ENCODE measurements at places on chromosomes 11 and 22.

- peak; percentile 22 for DNase-seq
- H3K27me3 ChIP-seq, result no peaks in the 10 kb centered on the region
- H3K36me3 ChIP-seq, result no peaks in the 10 kb centered on the region
- peaks cover 28% of the 10 kb centered on the region for H3K4me1 ChIP-seq
- no peak overlapping the region for H3K4me3 ChIP-seq
Observed at GRCh38 chr11:94639901-94640721, 72.9 kb downstream of the PIWIL4 start.

DNA sequence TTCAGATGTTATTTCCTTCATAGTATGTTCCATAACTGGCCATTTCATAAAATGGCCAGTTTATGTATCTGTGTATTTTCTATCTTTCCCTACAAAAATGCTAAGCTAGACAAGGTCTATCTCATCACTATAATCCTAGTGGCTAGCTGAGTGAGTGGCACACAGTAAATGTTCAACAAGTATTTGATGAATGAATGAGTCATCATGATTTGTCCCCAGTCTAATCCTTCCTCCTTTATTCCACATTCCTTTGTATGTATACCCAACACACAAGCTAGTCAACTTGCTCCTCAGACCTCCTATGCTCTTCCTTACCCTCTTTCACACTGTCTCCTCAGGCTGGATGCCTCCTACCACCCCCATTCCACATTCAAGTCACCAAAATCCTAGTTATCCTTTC is 12.5 kb downstream of the APLNR start:
- no peaks in the 10 kb centered on the region for H3K36me3 ChIP-seq
- H3K4me3 ChIP-seq, result no peak overlapping the region
- H3K27ac ChIP-seq, result no peak overlapping the region
- H3K27me3 ChIP-seq, result no peaks in the 10 kb centered on the region
- peaks cover 32% of the 10 kb centered on the region for H3K4me1 ChIP-seq
- DNase-seq, result no peak

- peak overlapping the region; percentile 84 for H3K4me3 ChIP-seq
- peaks cover 18% of the 10 kb centered on the region for H3K36me3 ChIP-seq
- H3K27me3 ChIP-seq, result no peaks in the 10 kb centered on the region
- peak overlapping the region; percentile 99 for H3K27ac ChIP-seq
- peaks cover 83% of the 10 kb centered on the region for H3K4me1 ChIP-seq
Observed at GRCh38 chr11:65429724-65430405, 7.3 kb downstream of the NEAT1 start.

DNA sequence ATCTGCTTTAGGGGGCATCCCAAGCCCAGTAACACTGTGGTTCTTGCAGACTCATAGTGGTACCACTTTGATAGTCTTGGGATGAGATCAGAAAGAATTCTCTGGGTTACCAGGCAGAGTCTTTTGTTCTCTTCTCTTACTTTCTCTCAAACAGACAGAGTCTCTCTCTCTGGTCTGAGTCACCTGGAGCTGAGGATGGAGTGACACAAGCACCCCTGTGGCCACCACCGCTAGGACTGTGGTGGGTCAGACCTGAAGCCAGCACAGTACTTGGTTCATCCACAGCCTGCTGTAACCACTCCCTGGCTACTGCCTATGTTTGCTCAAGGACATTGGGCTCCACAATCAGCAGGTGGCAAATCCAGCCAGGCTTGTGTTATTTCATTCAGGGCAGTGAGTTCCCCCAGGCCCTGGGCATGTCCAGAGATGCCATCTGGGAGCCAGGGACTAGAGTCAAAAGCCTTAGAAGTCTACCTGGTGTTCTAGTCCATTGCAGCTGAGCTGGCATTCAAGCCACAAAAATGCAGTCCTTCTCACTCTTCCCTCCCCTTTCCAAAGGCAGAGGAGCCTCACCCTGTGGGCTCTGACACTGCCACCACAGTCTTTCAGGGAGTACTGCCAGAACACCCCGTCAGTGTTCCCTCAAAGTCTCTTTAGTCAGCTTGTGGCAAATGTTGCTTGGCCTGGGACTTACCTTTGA is 29.9 kb downstream of the ENDOD1 start:
- no peaks in the 10 kb centered on the region for H3K4me1 ChIP-seq
- H3K27ac ChIP-seq, result no peak overlapping the region
- H3K36me3 ChIP-seq, result no peaks in the 10 kb centered on the region
- no peak overlapping the region for H3K4me3 ChIP-seq
- H3K27me3 ChIP-seq, result no peaks in the 10 kb centered on the region
- DNase-seq, result no peak

GRCh38 chr11:128506999-128507611 is 80.3 kb downstream of the ETS1 start:
- peaks cover 10% of the 10 kb centered on the region for H3K36me3 ChIP-seq
- no peaks in the 10 kb centered on the region for H3K27me3 ChIP-seq
- peak overlapping the region; percentile 37 for H3K4me3 ChIP-seq
- peaks cover 99% of the 10 kb centered on the region for H3K4me1 ChIP-seq
- peak overlapping the region; percentile 74 for H3K27ac ChIP-seq
- peak; percentile 91 for DNase-seq

GRCh38 chr11:17132654-17133053 is 55.2 kb upstream of the RPS13 start:
- H3K27ac ChIP-seq, result no peak overlapping the region
- no peak overlapping the region for H3K4me3 ChIP-seq
- DNase-seq, result no peak

GRCh38 chr11:34850334-34850733 is 65.8 kb downstream of the APIP start:
- DNase-seq, result no peak
- H3K27me3 ChIP-seq, result no peaks in the 10 kb centered on the region
- H3K36me3 ChIP-seq, result no peaks in the 10 kb centered on the region
- H3K4me3 ChIP-seq, result no peak overlapping the region
- no peaks in the 10 kb centered on the region for H3K4me1 ChIP-seq
- H3K27ac ChIP-seq, result no peak overlapping the region

GRCh38 chr11:92628401-92629292 is 340.8 kb upstream of the MTNR1B start:
- DNase-seq, result no peak
- H3K36me3 ChIP-seq, result no peaks in the 10 kb centered on the region
- H3K4me3 ChIP-seq, result no peak overlapping the region
- no peak overlapping the region for H3K27ac ChIP-seq
- no peaks in the 10 kb centered on the region for H3K4me1 ChIP-seq
- H3K27me3 ChIP-seq, result no peaks in the 10 kb centered on the region

DNA sequence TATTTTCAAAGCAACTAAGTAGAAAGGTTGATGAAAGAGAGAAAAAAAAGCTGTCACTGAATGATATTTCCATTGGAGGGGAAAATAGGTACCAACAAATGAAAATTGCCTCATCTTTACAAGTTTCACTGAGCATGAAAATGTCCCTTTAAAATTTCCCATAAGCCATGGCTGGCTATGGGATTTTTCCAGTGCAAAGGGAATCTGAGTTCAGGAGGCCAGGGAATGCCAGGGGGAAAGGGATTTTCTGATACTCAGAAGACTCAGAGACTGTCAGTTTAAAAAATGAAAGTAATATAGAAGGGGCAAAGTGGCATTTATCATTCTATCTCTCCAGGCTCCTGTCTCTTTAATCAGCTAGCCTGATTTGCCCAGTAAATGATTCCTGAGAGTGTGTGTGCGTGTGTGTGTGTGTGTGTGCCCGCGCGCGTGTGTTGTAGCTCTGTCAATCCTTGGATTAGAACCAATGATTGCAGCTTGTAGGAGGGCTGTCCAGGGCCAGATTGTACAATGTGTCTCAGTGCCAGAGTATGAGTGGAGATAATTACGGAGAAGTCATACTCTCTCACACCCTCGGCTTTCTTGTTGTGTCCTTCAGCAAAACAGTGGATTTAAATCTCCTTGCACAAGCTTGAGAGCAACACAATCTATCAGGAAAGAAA is at the start of gene NTM:
TSS of gene NTM (plus strand) at position 526 of the 662 bp plus-strand sequence.
- peak within 1 kb of the TSS; percentile 40 for H3K4me3 ChIP-seq
- DNase-seq, result peak; percentile 61
- no peaks in the 10 kb centered on the region for H3K4me1 ChIP-seq
- no peak within 1 kb of the TSS for H3K27ac ChIP-seq
- no peaks in the 10 kb centered on the region for H3K36me3 ChIP-seq

GRCh38 chr11:124919898-124920297 is 848 bp downstream of the HEPN1 start:
- H3K4me1 ChIP-seq, result peaks cover 4% of the 10 kb centered on the region
- no peaks in the 10 kb centered on the region for H3K36me3 ChIP-seq
- no peak for DNase-seq
- H3K27ac ChIP-seq, result peak overlapping the region; percentile 83

DNA sequence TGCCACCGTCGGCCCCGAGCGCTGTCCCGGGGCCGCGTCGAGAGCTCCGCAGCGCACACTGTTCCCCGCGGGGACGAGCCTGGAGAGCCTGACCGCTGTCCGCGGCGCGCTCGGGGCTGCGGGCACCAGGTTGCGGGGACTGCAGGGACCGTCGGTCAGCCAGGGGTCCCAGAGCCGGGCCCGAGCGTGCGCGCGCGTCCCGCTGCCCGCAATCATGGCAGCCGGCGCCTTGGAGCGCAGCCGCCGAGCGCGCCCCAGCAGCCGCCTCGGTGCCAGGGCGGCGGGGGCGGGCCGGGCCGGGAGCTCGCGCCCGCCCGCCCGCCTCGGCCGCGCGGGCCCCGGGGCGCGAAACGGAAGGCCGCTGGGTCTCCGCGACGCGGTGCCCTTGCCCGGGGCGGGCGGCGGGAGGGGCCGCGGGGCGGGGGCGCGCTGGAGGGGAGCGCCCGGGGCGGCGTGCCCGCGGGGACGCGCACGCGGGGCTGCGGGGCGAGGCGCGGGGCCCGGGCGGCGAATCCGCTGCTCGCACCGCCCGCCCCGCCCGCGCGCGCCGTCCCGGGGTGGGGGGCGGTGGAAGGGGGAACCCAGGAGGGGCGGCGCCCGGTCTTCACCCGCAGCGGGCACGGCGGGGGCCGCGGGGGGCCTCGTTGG is 79.4 kb upstream of the PPARA start:
- H3K4me1 ChIP-seq, result peaks cover 30% of the 10 kb centered on the region
- no peaks in the 10 kb centered on the region for H3K27me3 ChIP-seq
- peak; percentile 86 for DNase-seq
- H3K36me3 ChIP-seq, result peaks cover 5% of the 10 kb centered on the region

DNA sequence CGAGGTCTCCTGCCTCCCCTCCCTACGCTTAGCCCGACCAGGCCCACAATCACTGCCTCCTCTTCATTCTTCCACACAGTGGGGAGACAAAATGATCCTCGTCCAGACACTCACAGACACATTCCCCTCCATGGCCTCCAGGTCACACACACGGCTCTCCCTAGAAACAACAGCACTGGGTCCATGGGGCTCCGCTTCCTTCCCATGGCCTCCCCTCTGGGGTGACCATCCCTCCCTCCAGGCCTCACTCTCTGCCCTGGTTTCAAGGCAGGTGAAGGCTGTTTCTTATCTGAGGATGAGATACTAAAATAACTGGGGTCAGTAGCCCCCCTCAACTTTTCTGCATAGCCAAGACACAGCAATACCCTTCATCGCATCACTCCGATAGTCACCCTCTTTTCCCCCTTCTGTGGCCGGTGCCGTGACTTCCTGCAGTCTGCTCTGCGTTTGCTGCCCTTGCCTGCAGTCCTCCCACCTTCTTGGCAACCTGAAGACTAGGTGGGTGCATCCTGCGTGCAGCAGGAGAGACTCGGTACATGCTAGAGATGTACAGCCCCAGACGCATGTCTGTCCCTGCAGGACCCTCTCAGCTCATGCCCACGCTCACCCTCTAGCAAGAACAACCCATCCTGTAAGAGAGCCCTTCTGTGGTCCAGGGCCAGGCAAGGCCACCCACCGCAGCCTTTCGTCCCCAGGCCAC is 55.8 kb downstream of the CD6 start:
- H3K4me3 ChIP-seq, result no peak overlapping the region
- peaks cover 4% of the 10 kb centered on the region for H3K4me1 ChIP-seq
- no peaks in the 10 kb centered on the region for H3K27me3 ChIP-seq
- no peak overlapping the region for H3K27ac ChIP-seq
- no peaks in the 10 kb centered on the region for H3K36me3 ChIP-seq
- no peak for DNase-seq

- H3K36me3 ChIP-seq, result no peaks in the 10 kb centered on the region
- no peak for DNase-seq
- H3K27me3 ChIP-seq, result no peaks in the 10 kb centered on the region
- no peak overlapping the region for H3K27ac ChIP-seq
Observed at GRCh38 chr11:103668859-103669258, 367.6 kb upstream of the DDI1 start.

DNA sequence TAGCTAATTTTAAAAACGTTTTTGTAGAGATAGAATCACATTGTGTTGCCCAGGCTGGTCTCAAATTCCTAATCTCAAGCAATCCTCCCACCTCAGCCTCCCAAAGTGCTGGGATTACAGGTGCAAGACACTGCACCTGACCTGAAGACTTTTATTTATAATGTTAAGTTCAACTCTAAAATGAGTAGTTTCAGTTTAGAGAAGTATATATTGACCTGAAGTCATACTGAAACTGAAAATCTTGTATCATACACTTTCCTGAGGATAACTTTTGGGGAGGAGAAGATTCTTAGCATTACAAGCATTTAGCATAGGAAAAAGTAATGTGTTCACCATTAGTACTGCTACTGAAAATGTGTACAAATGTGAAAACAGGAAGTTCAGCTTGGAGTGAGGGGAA is 249.3 kb downstream of the CASP12 start:
- DNase-seq, result no peak
- H3K27me3 ChIP-seq, result no peaks in the 10 kb centered on the region
- no peak overlapping the region for H3K4me3 ChIP-seq
- H3K4me1 ChIP-seq, result no peaks in the 10 kb centered on the region
- no peak overlapping the region for H3K27ac ChIP-seq
- no peaks in the 10 kb centered on the region for H3K36me3 ChIP-seq

- H3K36me3 ChIP-seq, result no peaks in the 10 kb centered on the region
- no peak overlapping the region for H3K4me3 ChIP-seq
- no peaks in the 10 kb centered on the region for H3K27me3 ChIP-seq
- no peak overlapping the region for H3K27ac ChIP-seq
Observed at GRCh38 chr22:37822079-37822833, 926 bp upstream of the GALR3 start.

- H3K4me1 ChIP-seq, result peaks cover 5% of the 10 kb centered on the region
- no peaks in the 10 kb centered on the region for H3K36me3 ChIP-seq
- H3K27me3 ChIP-seq, result no peaks in the 10 kb centered on the region
- H3K4me3 ChIP-seq, result no peak overlapping the region
Observed at GRCh38 chr11:7520981-7521487, 7.2 kb downstream of the PPFIBP2 start.

- peaks cover 16% of the 10 kb centered on the region for H3K4me1 ChIP-seq
- no peaks in the 10 kb centered on the region for H3K36me3 ChIP-seq
- no peaks in the 10 kb centered on the region for H3K27me3 ChIP-seq
- peak overlapping the region; percentile 79 for H3K27ac ChIP-seq
- no peak for DNase-seq
- peak overlapping the region; percentile 28 for H3K4me3 ChIP-seq
Observed at GRCh38 chr22:17257121-17258001, 38.1 kb upstream of the ADA2 start.

GRCh38 chr11:46413760-46414465 is 22.3 kb upstream of the CHRM4 start:
- no peaks in the 10 kb centered on the region for H3K4me1 ChIP-seq
- DNase-seq, result no peak
- H3K27ac ChIP-seq, result no peak overlapping the region
- H3K27me3 ChIP-seq, result no peaks in the 10 kb centered on the region
- peaks cover 72% of the 10 kb centered on the region for H3K36me3 ChIP-seq

GRCh38 chr11:6572215-6572614 is 31.2 kb downstream of the RRP8 start:
- H3K27me3 ChIP-seq, result no peaks in the 10 kb centered on the region
- no peak overlapping the region for H3K27ac ChIP-seq

- DNase-seq, result peak; percentile 43
- H3K27me3 ChIP-seq, result no peaks in the 10 kb centered on the region
- H3K4me3 ChIP-seq, result peak overlapping the region; percentile 99
- peak overlapping the region; percentile 2 for H3K27ac ChIP-seq
Observed at GRCh38 chr22:40635043-40635939, 1.2 kb downstream of the MRTFA start.
